DMS79 (cell line): ENCODE measurements at places on chromosomes 5 and 9.

DNA sequence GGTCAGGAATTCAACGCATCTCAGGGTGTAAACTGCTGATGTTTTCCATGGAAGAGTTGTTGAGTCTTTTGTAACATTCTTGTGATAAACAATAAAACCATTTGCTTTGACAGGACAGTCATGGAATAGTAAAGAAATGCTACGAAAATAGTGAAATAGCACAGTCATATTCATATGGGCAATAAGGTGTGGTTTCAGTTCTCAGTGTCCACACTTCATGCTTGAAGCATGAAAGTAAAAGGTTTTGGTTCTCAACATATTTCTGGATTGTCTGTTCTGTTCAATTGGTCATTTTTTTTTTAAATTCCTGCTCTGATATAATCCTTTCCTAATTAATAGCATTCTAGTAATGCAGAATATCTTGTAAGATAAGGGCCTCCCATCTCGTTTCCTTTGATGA is 467.6 kb upstream of the ZNF608 start:
- DNase-seq, result no peak

- no peak for DNase-seq
These were observed 153.1 kb downstream of the PCSK1 start for GRCh38 chr5:96279801-96280542.

- no peak for DNase-seq
These were observed 25.1 kb upstream of the CLPTM1L start for GRCh38 chr5:1370006-1370405.

- no peak for DNase-seq
These were observed 171.5 kb downstream of the EFNA5 start for GRCh38 chr5:107499237-107499636.

GRCh38 chr5:16784843-16785791 is 151.0 kb downstream of the MYO10 start:
- DNase-seq, result no peak

DNA sequence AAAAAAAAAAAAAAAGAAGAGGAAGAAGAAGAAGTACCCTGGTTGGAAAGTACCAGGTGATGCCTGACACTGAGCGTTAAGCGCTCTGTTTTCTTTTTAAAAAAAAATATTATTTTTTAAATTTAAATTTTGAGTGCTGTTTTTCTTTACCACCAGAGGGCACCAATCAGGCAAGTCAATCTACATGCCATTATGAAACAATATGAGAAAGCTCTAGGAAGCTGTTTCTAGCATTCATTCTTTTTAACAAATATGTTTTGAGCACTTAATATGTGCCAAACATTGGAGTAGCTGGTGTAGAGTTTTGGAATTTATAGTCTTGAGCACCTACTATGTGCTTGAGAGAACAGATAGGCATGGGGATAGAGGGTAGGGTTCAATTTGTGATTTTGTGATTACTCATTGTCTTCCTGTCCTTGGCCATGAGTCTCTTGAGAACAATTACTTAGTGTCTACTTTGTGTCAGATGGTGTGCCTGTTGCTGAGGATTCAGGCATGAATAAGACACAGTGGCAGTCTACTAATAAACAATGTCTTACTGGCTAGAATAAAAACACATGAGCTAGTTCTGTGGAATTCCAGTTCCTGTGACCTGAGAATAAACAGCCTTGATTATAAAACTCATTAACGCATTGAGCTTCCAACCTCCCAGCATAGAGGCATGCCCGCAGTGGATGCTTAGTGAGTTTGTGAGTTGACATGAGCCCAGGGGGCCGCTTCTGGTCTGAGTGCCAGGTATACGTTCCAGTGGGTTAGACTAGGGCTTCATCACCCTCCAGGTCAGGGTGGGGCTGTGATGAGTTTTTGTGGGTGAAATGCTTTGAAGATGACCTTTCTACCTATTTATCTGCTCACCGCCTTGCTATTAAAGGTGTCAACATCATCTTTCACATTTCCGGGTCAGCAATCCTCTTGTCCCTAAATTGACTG is 3.0 kb upstream of the UBE2R2 start:
- DNase-seq, result no peak

DNA sequence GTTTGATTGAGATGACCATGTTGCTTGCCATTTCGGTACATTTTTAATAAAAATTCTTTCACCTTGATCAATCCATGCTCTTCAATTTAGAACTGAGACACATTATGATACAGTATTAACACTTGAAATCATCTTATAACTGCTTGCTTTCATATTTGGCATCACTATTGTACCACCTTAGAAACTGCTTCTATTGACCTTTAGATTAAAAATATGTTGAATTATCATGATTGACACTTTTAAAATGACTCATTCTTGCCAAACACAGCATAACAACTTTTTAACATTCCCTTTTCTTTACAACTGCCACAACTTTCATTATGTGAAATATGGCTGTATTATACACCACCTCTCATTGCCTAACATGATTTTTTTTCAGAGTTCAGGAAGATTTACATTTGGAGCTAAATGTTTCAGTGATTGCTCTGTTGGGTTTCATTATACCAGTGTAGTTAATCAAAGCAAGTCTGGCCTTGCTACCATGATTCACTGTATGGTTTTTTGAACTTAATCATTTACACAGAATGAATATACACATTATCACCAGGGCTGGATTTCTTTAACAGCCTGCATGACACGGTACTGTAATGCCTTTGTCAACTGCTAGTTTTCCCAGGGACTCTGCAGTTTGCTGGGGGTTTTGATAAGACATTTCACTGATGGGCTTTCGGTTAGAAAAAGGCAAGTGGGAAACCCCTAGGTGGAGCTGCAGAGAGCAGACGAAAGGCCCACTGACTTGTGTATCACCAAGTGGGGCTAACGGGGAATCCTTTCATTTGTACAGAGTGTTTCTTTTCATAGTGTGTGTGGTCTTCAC is 93.6 kb upstream of the TLE4 start:
- no peak for DNase-seq
